Cortex of kidney (tissue), 1 donor: ENCODE measurements at places on chromosomes 1 and 21.

DNA sequence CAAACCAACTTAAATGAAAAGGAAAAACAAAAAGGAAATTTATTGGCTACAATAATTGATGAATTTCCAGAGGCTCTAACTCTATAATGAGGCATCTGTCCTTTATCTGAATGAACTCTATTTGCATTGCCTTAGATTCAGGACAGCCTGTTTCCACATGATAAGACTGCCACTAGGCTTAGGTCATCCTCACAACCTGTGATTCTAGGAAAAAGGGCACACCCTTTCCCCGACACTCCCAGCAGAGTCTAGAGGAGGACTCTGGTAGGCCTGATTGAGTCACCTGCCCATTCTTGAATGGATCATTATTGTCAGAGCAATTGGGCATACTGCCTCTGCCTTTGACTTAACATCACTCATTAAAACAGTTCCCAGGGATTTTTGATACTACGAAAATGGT lies 262.8 kb downstream of the TPR start:
- no peak for DNase-seq

GRCh38 chr1:165639821-165640623 lies 9.0 kb downstream of the MGST3 start:
- no peak for DNase-seq

DNA sequence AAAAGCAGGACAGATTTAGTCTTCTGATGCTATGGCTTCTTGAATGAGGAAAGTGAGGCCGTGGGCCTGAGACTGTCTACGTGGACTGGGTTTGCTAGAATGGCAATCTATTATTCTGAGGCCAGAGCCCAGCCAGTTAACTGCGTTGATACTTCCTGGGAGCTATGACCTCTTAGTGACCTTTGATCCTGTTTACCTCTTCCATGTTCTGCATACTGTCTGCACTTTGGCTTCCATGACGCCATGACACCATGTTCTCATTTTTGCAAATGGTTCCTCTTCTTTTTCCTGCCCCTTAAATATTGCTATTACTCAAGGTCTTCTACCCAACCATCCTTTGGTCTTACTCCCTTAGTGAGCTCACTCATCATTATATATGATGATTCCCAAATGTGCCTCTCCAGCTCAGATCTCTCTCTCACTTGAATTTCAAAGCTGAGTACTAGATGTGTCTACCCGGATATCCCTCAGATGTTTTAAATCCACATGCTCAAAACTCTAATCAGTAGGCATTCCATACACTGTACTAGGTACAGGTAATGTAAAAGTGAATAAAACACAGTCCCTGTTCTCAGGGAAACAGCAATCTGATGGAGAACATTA lies 66.1 kb upstream of the ATP1A1 start:
- DNase-seq = no peak

- no peak for DNase-seq
These were observed 324.7 kb upstream of the USP24 start for GRCh38 chr1:55539652-55540512.

DNA sequence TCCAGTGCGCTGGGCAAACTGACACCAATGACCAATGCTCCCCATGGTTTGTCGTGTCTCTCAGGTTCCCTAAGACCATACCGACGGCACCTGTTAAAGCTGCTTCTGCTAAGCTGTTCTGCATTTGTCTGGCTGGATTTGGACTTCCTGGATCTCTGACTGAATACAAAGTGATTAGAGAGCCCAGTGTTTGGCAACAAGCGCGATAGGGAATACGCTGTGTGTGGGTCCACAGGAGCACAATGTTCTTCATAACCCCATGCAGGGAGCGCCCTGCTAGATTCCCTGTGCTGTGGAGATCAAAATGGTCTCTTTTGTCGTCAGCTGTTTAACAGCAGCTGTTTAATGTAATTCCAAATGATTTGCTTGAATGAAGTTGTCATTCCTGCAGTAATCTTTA lies 26.0 kb upstream of the ESRRG start:
- DNase-seq = no peak

- DNase-seq = no peak
These were observed 2.5 kb downstream of the CSDE1 start for GRCh38 chr1:114755006-114755931.

DNA sequence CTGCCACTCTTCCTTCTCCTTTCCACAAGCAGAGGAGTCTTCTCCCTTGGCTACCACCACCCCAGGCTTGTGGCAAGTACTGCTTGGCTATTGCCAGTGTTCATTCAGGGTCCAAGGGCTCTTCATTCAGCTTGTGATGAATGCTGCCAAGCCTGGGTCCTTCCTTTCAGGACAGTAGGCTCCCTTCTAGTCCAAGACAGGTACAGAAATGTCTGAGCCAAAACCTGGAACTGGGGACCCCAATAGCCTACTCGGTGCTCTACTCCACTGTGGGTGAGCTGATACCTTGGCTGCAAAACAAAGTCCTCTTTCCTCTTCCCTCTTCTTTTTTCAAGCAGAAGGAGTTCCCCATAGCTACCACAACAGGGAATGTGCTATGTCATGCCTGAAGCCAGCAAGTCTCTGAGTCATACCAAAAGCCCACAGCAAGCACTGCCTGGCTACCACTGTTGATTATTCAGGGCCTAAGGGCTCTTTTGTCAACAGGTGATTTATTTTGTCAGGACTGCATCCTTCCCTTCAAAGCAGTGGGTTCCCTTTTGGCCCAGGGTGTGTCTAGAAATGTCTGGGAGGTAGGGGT lies 268.9 kb downstream of the HHAT start:
- no peak for DNase-seq

GRCh38 chr1:42317308-42317707 lies 17.7 kb downstream of the FOXJ3 start:
- DNase-seq = no peak

DNA sequence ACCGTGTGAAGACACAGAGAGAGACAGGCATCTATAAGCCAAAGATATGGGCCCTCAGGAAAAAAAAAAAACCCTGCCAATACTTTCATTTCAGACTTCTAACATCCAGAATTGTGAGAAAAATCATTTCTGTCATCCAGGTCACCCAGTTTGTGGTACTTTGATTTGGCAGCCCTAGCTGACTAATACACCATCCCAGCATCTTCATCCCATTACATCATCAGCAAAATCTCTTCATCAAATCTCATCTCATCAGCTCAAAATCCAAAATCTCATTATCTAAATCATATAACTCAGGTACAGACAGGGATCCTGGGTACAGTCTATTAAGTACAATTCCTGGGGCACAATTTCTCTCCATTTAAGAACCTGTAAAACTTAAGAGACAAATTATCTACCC lies 51.9 kb upstream of the GJA8 start:
- DNase-seq = no peak

GRCh38 chr1:56034847-56035481 lies 544.4 kb downstream of the PLPP3 start:
- DNase-seq = no peak

- DNase-seq = no peak
These were observed 12.1 kb upstream of the TSPEAR start for GRCh38 chr21:44723177-44724131.

- no peak for DNase-seq
These were observed 134.0 kb upstream of the BARHL2 start for GRCh38 chr1:90850898-90851710.

DNA sequence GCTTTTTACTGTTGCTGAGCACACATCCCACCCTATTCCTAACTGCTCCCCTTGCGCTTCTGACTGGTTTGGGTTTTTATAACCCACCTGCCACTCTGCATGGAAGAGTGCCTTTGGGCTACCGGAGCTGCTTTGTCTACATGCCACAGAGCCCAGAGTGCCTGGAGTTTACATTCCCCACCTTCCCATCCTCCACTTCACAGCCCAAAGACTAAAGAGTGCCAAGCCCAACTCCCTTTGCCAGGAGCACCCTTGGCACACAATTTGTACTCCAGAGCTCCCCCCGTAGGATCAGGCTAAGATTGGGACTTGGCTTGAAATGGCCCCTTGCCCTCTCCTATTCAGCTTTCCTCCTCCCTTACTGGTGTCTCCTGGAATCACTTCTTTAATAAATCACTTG lies 63.3 kb downstream of the LHX9 start:
- no peak for DNase-seq

- DNase-seq = no peak
These were observed 38.4 kb upstream of the ZNF281 start for GRCh38 chr1:200448034-200448762.
